Right ventricle myocardium inferior (tissue), 1 donor: ENCODE measurements at places on chromosomes 7 and 10.

DNA sequence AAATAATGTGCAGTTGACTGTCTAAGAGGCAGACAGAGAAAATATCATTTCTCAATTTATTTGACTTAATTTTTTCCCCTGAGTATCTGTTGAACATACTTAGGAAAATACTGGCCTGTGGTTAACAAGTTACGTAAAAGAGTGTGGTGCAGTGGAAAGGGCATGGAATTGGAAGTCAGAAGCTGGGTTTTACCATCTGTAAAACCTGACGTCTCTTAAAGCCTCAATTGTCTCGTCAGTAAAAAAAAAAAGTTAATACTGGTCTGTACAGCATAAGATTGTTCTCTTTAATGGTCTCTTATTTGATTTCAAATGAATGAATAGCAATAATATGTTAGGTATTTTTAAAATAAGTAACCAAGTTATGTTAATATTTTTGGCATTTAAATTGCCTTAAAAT, 67.8 kb downstream of the PHTF2 start:
- DNase-seq = no peak

GRCh38 chr10:89278034-89278535, 23.8 kb upstream of the IFIT2 start:
- DNase-seq = no peak

GRCh38 chr7:16315280-16315679, 106.1 kb downstream of the CRPPA start:
- no peak for DNase-seq

- no peak for DNase-seq
Measured at GRCh38 chr7:127233630-127234029, 19.1 kb downstream of the GRM8 start.

DNA sequence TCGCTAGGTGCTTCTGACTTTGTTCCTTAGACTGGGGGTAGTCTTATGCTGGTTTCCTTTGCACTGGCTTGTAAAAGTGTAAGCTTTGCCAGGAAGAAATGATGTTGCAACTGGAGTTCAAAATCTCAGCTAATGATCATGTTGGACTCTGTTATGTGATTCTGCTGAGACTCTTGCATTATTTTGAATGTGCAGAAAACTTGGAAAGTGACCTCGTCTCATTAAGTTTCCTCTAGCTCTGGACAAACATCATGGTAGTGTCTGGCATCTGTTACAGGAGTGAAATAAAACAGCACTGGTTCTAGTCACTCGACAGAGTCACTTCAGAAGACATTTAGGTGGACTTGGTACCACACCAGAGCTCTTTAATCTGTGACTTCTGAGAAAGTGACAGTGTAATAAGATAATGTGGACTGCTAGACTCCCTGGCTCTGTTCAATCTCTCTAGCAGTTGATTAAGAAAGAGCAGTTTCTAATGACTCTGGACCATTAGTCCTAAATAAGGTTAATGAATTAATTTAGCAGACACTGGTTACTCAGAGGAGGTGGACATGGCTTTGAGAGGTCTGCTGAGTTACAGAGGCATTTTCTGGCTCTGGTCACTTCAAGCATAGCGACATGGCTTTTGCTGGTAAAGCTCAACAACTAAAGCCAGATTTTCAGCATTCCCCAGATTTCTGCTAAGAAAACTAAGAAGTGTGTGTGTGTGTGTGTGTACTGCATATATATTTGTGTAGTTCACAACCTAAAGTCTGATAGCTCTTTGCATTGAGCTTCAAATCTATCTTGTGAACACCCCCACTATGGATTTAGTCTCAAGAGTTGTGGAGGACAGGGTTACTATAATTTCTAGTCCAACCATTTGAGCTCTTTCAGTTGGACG, 2.0 kb downstream of the NRP1 start:
- no peak for DNase-seq

- DNase-seq = no peak
Measured at GRCh38 chr10:83301732-83302131, 837.6 kb upstream of the GHITM start.

- no peak for DNase-seq
Measured at GRCh38 chr10:113199459-113199858, 249.4 kb downstream of the TCF7L2 start.

GRCh38 chr10:58269782-58270290, 874 bp downstream of the CISD1 start:
- DNase-seq = no peak

- DNase-seq = no peak
Measured at GRCh38 chr7:151637781-151638261, 118.1 kb upstream of the RHEB start.

DNA sequence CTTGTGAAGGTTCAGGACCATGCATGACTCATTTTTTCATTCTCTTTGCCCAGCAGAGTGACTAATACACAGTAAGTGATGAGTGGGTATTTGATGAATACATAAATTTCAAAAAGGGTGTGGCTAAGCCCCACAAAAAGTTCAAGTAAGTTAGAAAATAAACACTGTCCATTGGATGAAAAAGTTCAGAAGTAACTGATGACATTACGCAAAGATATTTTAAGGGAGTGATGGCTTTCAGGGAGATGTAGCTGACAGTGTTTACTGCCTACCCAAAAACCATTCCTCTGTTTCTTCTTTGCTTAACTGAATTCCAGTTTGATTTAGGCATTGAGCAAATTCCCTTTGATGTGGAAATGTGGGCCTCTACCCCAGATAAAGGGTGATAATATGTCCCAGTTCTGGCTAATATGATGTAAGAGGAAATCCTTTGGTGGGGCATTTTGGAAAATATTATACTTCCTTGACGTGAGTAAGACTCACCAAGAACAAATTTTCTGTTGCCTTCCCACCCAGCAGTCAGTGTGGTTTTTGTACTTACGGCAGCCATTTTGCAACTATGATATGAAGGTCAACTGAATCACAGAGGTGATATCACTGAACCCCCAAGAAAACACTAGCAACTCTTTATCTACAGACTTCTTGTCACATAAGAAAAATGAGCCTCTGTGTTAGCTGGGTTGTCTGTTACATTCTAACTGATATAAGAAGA, 29.0 kb upstream of the EBLN1 start:
- no peak for DNase-seq

DNA sequence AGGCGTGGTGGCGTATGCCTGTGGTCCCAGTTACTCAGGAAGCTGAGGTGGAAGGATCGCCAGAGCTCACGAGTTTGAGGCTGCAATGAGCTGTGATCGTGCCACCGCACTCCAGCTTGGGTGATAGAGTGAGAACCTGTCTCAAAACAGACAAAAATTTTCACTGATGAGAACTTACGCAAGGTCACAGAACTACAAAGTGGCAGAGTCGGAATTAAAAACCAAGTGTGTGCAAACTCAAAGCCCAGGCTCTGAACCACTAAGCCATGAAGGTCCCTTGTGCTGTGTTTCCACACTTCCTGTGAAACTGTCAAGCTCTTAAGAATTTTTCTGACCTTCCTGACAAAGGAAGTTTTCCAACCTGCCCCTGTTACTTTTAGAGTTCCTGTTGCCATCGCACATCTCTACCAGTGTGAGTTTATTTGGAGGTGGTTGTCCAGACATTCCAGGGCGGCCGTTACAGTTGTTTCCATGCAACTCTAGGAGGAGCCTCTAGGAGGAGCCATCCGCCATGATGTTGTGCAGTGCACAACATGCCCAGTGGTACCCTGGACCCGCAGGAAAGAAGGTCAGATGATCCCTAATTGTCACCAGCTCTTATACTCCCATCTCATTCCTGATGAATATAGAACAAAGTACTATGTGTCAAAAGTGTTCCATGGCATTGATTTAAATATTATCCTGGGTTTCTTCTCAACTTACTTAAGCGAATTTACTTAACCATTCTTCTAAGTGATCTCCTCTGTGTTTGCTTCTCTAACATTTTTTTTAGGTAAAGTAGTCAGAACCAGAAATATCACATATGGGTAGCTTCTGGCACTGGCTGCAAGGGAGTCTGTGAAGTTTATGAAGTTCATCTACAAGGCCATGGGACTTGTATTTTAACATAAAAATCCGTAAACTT, 49.0 kb upstream of the LYZL1 start:
- no peak for DNase-seq

DNA sequence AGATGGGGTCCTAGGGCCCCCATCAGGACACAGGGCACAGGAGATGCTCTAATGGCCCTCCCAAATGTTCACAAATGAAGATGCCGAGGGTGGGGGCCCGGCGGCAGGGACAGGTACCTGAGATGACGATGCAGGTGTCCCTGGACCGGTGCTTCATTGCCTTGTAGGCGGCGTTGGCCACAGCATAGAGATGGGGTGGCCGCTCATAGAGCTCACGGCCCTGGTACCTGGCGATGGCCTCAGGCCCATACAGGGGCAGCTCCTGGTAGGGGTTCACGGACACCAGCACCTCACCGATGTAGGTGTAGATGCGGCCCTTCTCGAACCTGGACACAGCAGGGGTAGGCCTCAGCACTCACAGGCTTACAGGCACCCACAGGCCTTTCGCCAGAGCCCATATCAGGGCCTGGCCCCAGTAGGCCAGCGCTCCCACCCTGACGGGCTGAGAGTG, 2.0 kb downstream of the MYO1G start:
- DNase-seq = no peak

DNA sequence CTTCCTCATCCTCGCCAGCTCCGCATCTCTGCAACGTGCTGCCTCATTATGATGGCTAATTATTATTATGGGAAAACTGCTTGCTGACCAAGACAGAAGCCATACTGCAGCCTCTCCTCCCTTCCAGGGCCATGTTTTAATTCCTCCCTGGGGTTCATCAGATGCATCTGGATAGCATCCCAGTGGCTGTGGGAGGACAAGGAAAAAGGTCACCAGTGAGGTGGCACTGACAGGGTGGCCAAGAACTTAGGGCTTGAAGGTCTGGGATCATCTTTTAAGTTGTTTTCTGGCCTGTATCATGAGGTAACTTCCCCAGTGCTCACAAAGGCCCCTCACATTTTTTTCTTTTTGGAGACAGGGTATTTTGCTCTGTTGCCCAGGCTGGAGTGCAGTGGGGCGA, 39.6 kb downstream of the KCNH2 start:
- no peak for DNase-seq

DNA sequence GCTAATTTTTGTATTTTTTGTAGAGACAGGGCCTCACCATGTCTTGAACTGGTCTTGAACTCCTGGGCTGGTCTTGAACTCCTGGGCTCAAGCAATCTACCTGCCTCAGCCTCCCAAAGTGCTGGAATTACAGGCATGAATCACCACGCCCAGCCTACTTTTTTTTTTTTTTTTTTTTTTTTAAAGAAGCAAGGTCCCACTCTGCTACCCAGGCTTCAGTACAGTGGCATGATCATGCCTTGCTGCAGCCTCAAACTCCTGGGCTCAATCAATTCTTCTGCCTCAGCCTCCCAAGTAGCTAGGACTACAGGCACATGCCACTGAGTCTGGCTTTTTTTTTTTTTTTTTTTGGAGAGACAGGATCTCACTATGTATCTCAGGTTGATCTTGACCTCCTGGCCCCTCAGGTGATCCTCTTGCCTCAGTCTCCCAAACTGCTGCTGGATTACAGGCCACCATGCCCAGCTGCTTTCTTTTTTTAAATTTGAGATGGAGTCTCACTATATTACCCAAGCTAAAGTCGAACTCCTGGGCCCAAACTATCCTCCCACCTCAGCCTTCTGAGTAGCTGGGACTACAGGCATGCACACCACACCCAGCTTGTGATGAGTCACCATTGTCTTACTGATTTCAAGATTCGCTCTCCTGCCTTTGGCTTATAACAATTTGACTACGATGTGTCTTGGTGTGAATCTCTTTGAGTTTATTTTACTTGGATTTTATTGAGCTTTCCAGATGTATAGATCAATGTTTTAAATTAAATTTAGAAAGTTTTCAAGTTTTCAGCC, 9.0 kb downstream of the RPEL1 start:
- DNase-seq = no peak

- no peak for DNase-seq
Measured at GRCh38 chr10:98414578-98414931, 427 bp downstream of the PYROXD2 start.

GRCh38 chr10:119652361-119652730, 1.2 kb downstream of the BAG3 start:
- no peak for DNase-seq

- DNase-seq = no peak
Measured at GRCh38 chr10:74081192-74081803, 69.3 kb downstream of the AP3M1 start.

DNA sequence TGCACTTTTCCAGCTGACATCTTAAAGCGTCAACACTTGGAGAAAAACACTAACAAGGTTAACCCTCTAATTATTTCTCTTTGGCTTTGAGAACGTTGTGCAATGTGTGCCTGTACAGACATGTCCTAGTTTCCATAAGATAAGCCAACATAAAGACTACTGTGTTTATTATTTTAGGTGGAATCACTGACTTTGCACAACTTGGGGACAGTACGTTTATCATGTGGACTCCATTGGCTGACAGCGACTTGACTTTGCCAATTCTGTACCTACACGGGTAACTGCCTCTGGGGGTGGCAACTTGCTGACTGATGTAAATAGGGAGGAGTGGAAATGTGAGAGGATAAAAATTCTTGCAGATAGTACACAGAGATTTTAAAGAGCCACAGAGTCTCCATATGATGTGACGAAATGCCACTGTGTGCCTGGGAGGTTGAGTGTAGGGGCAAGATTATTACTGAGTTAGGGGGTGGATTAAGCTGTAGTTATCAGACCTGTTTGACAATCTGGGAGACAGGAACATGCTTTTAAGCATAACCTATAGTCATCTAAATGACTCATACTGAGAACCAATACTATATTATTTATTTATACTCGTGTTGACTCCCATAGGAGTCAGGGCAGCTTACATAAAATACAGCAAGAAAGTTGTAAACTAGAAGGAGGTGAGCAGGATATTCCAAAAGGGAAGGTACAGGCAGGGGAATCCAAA, 21.0 kb downstream of the SLC13A4 start:
- DNase-seq = no peak

DNA sequence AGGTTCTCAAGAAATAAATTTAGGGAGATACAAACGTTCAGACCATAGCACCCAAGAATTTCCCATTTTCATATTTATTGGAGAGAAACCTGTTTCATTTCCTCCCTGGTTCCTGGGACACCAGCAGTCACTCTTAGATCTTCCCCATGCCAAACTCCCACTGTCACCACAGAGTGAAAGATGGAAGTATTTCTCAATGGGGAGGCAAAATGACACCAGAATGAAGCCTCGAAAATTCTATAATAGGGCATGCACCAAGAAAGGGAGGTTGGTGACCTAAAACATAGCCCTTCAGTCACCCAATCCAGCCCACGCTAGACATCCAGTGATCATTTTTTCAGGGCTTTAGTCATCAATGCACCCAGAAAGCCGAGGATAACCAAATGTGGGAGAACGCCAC, 148.1 kb upstream of the PLXDC2 start:
- no peak for DNase-seq

- no peak for DNase-seq
Measured at GRCh38 chr7:84948634-84949033, 238.2 kb downstream of the SEMA3D start.

GRCh38 chr10:100710151-100710871, 35.1 kb upstream of the PAX2 start:
- no peak for DNase-seq

- DNase-seq = no peak
Measured at GRCh38 chr10:119237722-119238436, 30.5 kb downstream of the GRK5 start.

DNA sequence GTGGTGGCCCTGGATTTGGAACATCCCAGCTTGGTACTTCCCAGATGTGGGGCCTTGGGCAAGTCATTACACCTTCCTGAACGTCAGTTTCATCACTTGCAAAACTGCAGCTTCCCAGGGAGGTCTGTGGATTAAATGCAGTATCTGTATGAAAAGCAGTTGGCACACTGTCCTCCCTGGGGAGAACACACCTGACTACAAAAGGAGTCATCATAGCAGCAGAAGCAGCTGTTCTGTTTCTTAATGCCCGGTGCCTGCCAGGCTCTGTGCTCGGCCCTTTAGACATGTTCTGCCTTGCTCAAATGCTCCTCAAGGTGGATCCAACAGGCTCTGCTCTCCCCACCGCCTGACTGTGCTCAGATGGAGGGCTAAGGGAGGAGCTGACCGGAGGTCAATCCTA, 31.0 kb downstream of the CDCA7L start:
- no peak for DNase-seq
